ENCODE measurements at places on chromosomes 4 and X. TPM values are rescaled to one million over a fixed set of nuclear protein-coding genes. Genes with fewer than 3 reads are reported as not detected.

ABCG2 gene
- total RNA-seq = 21.5 TPM

FAM47E gene
- total RNA-seq = 5.4 TPM

GRCh38 chr4:94304365-94304971, 38.2 kb downstream of the HPGDS start:
- no peak for DNase-seq

GRID2 gene
- 1.7 TPM for total RNA-seq

- no peak for DNase-seq
These were observed 12.5 kb downstream of the SORCS2 start for GRCh38 chr4:7204656-7205387.

- no peak for DNase-seq
These were observed 93.2 kb downstream of the SORBS2 start for GRCh38 chr4:185718578-185719499.

DNA sequence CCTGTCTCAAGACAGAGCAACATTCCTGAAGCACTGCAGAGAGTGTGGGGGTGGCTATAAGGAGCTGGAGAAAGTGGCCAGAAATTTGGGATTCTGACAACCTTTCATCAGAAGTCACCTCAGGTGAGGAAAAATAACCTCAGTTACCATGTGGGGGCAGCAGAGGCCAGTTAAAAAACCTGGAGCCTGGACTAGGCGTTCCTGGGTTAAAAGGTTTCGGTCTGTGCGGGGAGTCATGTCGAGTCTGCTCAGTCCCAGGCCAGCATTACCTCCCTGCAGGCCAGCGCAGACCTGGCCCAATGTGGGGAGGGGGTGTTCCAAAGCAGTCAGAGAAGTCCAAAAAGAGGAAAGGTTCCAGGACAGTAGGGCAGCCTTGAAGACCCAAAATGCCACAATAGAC, 10.9 kb upstream of the NALF2 start:
- no peak for DNase-seq

GRCh38 chrX:14801136-14801535, 71.7 kb downstream of the FANCB start:
- DNase-seq = no peak

GRCh38 chrX:123869488-123869887, 9.6 kb downstream of the XIAP start:
- DNase-seq = no peak

BDH2 gene
- total RNA-seq = 72.7 TPM

DNA sequence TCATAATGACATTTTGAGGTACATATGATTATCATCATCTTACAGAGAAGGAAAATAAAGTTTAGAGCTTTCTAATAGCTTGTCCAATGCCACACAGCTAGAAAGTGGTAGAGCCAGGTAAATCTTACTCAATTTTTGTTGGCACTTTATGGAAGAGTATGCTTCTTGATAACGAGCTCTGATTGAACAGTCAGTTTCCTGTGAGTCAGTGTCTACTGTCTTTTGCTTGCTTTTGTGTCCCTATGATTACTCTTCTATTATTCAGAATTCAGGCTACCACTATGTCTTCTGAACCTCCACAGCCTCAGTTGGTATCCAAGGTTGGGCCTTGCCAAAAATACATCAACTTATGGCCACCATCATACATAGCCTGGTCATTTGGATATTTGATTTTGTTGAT, 2.6 kb downstream of the FAAH2 start:
- DNase-seq = no peak

DNA sequence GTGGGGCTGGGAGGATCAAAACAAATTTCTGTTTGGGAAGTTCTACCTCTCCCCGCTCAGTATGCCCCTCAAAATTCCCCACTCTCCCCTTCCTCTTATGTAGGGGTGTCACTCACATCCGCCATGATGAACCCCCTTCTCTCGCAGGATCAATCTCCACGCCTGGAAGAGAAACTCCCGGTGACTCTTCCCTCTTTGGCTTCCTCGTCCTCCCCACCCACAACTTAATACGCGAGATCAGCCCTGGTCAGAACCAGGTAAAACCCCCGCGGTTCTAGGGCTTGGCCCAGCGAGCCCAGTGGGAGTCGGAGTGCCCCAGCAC, 427 bp downstream of the LAMTOR3 start:
- no peak for DNase-seq

DCAF12L1 gene
- 0.56 TPM for total RNA-seq

- no peak for DNase-seq
These were observed 68.1 kb downstream of the MTMR1 start for GRCh38 chrX:150761176-150761818.

DNA sequence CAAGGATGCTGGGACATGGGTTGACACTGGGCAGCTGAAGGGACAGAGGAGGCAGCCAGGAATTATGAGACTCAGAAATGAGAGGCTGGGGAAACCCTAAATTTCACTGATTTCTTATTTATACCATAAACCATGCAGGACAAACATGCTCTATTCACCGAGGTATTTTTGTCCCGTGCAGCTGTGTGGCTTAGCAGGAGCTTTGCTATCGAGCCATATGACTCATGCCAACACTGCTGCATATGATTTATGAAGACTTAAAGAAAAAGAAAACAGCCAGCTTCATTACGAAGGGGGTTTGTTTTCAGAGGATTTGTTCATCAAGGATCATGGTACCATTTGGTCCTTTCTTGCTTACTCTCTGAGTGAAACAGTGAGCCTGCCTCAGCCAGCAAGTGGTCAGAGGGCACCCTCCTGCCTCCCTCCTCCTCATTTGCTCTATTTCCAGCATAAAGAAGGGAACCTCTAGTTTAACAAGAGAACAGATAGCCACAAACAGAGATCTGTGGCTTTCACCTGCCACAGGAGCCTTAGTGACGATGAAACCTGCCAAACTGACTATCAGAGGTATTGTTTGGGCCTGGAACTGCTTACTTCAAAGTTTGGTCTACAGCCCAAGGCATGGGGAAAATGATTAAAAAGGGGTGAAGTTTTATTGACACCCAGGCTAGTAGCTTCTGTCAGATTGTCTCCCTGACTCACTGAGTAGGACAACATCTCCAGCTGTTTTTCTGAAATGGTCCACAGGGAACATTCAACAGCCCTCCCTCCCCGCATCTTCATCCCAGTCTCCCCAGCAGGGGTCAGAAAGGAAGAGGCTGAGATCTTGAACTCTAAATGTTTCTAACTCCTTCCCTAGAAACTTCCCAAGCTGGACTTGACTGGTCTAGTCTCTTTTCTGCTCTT, 80.1 kb upstream of the MAML3 start:
- no peak for DNase-seq

Measured in type B pancreatic cell (in vitro differentiated cells).